ENCODE measurements at places on chromosomes 5 and 9.

DNA sequence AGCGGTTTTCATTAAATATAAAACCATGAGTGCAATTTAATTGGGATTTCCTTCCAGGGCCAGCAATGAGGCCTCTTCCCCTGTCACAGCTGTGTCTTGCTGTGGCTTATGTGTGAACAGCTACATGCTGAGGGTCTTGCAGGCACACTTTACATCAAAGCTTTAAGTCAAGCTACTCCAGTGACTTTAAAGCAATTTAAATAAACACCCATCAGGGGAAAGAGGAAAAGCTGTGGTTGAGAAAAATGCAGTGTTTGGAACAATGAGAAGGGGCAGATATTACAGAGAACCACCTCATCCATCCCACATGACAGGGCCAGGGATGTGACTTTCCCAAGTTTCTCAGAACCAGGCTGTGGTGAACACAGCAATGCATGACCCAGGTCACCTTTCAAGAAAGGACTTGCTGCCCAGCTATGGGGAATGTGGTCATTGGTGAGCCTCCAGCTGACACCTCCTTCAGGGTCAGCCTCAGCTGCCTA lies 115.9 kb upstream of the LPAR1 start:
- DNase-seq: no peak

- DNase-seq: no peak
These were observed 18.4 kb downstream of the FNBP1 start for GRCh38 chr9:130024597-130024994.

DNA sequence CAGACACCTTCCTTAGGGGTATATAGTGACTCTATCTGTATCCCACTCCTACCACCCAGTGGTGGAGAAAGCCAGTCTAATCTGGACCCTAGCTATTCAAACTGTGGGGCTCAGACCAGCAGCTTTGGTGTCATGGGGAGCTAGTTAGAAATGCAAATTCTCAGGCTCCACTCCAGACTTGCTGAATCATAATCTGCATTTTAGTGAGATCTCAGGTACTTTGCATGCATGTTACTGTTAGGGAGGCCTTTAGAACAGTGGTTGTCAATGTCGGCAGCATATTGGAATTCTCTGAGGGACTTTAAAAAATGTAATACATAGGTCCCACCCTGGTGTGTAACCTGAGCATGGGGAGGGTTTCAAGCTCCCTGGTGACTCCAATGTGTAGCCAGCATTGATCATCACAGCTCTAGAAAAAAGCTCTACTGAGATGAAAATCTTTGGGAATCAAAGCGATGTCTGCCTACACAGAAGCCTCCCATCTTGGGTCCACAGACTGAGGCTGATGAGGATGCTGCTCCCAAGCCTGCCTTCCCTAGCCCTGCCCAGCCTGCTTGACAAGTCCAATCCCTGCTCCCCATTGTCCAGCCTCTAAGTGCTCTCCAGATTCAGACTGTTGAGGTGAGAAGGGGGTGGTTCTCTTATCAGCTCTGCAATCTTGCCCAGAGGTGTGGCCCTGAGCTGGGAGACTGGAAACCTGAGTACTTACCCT lies 11.9 kb upstream of the GM2A start:
- DNase-seq: no peak

DNA sequence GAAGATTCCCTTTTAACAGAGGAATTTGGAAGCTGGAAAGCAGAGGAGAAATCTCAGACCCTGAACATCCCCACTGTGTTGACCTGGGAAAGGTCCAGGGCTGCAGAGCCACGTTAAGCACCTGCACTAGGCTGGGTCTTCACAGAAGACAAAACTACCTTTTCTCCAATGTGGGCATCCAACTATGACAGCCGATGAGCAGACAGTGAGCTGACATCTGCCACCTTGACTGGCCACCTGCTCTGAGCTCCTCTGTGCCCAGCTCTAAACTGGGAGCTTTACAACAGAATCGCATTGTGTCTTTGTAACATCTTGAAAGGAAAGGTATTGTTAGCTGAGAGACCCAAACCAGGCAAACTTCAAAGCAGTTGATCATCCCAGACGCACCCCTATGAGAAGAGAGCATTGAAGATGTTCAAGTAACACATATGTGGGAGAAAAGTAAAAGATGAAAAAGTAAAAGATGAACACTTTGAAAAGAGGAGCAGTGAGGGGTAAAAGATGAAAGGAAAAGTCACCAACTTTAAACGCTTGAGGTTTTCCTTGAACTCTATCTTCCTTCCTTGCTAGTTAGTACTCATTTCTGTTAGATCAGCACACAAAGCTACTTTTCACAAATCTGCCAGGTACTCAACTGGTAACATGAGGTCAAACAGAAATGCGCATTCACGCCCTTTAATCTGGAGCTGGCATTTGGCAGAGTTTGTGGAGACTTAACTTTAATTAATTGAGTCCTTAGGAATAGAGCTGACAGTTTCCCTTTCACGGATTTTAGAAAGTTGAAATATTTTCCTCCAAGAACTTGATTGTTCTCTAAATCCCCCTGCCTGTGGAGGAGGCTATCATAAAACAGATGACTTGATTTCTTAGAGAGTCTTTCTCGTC lies 53.2 kb upstream of the CTXN3 start:
- DNase-seq: no peak

GRCh38 chr9:126860757-126861466 lies 473 bp downstream of the ZBTB34 start:
- no peak for DNase-seq
